Stimulated activated CD8-positive, alpha-beta memory T cell treated with anti-CD3 and anti-CD28 coated beads, Interleukin-2, amount 100 ng/mL, for 1 hour (primary cell): ENCODE measurements at places on chromosomes 5 and 9.

DNA sequence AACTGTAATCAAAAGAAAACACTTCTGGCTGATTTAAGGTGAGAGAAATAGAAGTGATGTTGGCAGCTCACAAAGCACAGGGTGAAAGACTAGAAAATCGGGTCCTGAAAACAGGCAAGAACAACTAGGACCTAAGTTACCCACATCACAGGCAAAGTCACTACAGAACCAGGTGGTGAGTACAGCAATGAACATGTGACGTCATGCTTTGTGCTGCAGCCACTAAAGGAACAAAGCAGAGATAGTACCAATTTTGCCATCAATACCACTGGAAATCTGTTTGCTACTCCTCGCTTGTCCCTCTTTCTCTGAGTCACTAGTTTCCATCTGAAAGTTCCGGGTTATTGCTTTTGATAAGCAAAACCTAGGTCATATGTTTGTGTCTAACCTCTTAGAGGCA lies 326.7 kb downstream of the GABRB2 start:
- no peak for DNase-seq

- DNase-seq, result no peak
Measured at GRCh38 chr5:60810438-60811085, 33.5 kb downstream of the ELOVL7 start.

GRCh38 chr5:31554552-31554951 lies 22.5 kb downstream of the C5orf22 start:
- DNase-seq, result no peak

- DNase-seq, result no peak
Measured at GRCh38 chr9:101442318-101442717, 6.7 kb upstream of the ALDOB start.

DNA sequence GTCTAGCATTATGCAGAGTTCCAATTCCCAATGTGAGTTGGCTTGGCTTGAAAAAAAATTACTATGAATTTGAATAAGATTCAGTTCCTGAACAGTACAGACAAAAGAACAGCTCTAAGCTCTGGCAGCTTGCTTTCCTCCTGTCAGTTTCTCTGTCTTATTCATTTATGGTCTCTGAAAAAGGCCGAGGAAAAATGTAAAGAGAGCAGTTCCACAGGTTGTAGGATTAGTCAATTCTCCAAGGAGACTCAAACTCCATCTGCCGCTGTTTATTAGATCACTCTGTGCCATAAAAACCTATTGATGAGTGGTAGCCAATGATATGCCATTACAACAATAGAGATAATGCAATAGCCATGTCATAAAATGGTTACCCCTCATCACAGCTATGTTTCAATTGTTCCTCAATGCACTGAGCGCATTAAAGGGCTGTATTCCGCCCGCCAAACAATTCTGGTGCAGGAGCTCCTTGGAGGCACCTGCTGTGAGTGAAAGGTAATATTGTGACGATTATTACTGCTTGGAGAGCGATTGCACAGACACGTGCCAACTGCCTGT lies 188.2 kb downstream of the ARRDC3 start:
- DNase-seq, result no peak

GRCh38 chr9:33714989-33715388 lies 80.4 kb upstream of the PRSS3 start:
- no peak for DNase-seq

DNA sequence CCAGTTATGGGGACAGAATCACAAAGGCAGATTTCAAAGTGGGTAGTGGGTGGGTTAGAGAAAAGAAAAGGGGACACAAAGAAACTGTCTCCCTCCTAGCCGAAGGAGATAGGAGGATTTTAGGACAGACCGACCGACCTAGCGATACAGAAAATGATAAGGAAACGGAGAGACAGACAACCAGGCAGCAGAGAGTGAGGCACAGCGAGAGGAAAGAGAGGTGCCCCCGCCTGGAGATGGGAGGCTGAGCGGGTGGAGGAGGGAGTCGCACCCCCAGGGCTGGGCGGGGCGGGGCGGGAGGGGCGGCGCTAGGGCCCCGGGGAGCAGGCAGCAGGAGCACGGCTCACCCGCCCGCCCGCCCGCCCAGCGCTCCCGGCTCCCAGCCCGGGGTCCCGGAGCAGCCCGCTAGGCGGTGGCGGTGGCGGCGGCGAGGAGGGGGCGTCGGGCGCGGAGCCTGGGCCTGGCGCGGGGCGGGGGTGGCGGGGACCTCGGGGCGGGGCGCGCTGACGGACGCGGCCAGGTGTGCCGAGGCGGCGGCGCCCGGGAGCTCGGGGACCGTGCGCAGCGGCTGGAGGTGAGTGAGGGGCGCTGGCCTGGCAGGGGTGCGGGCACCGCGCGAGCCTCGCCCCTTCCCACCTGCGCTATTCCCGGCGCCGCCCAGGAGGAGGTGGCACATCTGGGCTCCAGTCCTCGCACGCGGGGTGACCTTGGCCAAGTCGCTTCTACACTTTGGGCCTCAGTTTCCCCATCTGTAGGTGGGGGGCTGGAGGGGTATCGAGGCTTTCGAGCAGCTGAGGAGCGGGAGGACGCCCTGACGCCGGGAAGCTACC lies 15.9 kb upstream of the SYNPO start:
- no peak for DNase-seq

DNA sequence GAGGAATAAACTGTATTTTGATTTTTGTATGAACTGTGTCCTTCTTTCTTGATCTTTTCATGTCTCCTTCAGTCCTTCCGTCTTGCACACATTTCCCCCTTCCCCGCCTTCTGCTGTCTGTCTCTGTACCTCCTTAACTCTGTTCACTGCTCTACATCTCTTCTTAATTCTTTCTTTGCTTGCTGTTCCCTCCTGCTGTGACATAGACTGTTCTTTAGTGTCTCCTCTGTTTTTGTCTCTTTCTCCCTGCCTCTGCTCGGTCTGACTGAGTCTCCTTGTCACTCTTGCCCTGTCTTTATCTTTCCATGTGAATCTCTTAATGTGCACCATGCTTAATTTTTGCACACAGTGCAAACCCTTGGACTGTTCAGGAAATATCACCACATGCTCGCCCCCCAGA lies 113.0 kb downstream of the TRIM32 start:
- DNase-seq, result no peak

DNA sequence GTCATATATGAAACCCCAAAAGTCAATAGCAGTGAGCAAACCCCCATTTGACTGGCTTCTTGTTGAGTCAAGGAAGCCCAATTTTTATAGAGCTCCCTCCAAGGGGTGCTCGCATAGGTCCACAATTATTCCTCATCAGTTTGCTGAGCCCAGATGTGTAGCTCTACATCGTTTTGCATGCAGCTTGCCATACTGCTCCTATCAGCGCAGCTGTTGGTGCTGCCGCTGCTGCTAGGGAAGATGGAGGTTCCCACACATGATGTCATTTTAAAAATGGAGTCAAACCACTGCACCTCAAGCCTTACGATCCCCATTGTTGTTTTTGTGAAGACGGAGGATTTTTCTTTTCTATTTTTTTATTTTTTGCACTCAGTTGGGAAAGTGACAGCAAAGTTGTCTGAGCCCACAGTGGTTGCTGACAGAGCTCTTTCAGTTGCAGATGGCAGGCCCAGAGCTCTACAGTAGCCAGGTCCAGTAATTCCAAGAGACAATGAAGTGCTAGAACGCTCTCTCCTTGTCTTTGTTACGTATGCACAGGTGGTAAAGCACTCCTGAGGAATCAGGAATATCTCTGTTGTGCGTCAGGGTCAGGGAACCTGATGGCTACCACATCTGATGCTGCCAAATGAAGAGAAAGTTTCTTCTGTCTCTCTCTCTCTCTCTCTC lies 23.2 kb upstream of the C5orf63 start:
- no peak for DNase-seq

DNA sequence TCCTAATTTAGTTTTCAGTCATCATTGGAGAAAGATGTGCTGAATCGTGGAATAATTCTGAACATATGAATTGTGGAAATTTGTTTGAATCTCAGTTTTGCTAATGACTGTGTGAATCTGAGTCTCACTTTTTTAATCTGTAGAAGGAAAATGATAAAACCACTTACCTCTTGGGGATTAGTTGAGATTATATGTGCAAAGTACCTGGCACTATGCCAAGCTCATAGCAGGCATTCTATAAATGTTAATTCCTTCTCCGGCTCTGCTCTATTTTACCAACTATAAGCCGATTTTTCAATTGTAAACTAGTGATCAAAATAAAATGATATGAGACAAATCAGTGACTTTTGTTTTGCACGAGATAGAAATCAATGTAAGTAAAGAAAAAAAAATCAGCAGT lies 290.8 kb downstream of the TRPM3 start:
- no peak for DNase-seq
